Activated T-cell treated with anti-CD3 and anti-CD28 coated beads for 48 hours (primary cell): ENCODE measurements at places on chromosomes 16 and 17.

DNA sequence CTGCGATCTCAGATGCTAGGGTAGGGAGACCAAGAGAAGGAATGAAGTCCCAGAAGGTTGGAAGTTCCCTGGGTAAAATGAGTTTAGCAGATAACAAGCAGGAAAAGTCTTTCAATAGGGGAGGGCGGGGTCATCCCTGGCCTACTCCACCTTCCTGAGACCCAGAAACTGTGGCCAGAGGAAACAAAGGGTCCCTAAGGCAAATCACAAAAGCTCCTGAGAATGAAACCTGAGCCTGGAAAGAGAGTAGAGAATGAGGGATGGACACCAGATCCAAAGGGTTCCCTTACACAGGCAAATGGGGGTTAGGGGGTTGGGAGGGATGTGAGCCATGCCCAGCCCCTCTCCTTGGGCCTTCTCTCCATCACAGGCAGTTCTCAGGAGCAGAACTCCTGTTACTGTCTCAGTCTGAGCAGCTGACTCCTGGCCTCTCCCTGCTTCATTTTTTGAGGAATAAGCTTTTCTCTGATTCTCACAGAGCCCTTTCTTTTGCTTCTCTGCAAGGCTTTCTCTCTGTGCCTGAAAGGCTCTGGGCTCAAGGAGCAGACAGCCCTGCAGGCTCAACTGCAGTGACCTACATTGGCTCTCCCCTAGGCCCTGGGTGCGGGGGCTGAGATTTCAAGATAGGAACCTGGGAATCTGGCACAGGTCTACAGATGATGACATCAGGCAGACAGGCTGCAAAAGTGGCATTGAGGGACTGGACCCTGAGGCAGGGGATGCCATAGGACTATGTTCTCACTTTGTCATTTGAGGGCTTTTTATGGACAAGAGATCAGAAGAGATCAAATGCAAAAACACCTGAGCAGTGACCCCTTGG is 9.8 kb upstream of the NR1D1 start:
- DNase-seq = no peak

GRCh38 chr16:79253100-79253631 is 347.4 kb downstream of the MAF start:
- DNase-seq = no peak

DNA sequence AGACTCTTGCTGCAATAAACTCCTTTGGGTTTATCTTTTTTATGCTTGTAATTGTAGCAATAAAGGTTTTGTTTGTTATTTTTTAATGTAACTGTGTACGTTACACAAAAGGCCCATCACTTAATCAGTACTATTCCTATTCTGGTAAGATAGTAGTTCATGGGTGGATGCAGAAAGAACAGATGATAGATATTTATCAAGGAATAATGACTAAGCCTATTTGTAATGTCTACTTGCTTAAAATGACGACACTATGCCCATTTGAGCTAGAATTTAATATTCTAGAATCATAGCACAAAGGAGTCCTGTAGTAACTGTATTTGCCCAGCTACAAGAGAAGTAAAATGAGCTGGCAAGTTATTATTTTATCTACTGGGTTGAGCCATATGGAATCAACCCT is 235.4 kb upstream of the DYNLRB2 start:
- DNase-seq = no peak

DNA sequence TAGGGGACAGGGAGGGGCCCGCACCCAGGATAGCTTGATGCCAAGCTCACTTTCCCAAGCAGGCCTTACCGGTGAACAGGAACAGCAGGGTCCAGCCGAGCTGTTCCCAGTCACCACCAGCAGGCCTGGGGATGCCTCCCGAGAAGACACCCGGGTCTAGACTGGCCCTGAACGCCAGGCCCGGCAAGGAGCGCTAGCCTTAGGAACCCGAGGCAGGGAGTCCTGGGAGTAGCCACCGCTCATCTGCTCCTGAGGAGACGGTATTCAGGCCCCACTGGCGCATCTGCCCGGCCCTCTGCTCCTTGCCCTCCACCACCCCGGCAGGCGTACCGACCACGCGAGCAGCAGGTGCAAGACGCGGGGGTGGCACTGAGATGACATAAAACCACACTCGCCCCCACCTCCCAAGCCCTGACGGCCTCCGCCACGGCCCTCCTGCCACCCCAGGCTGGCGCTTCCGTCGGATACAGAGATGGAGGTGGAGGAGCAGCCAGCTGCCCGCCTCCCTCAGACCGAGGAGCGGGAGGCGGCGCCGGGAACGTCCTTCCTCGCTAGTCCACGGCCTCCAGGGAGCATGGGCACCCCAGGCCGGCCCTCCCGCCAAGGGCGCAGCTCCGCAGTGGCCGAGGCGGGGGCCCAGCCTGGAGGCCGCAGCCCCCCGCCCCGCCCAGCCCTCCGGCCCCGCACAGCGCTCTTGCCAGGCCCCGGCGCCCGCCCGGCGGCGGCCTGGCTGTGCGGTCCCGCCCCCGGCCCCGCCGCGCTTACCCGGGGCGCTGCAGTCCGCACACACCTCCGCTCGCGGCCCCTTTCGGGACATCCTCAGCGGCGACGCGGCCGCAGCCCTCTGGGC is 661 bp downstream of the GIT1 start:
- DNase-seq = peak; percentile 40

DNA sequence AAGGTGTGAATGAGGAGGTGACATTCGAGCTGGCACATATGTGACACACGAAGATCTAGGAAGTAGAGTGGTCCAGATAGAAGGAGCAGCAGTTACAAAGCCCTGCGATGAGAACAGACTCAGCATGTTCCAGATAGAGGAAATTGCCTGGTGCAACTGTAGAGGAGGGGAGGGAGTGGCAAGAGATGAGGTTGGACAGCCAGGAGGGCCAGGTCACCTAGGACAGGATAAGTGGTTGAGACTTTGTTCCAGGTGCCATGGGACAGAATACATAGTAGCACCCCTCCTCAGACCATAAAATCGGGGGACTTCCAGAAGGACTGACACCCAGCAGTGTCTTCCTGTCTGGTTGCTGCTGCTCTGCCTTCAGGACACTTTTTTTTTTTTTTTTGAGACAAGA is 11.0 kb upstream of the CENPT start:
- DNase-seq = no peak

DNA sequence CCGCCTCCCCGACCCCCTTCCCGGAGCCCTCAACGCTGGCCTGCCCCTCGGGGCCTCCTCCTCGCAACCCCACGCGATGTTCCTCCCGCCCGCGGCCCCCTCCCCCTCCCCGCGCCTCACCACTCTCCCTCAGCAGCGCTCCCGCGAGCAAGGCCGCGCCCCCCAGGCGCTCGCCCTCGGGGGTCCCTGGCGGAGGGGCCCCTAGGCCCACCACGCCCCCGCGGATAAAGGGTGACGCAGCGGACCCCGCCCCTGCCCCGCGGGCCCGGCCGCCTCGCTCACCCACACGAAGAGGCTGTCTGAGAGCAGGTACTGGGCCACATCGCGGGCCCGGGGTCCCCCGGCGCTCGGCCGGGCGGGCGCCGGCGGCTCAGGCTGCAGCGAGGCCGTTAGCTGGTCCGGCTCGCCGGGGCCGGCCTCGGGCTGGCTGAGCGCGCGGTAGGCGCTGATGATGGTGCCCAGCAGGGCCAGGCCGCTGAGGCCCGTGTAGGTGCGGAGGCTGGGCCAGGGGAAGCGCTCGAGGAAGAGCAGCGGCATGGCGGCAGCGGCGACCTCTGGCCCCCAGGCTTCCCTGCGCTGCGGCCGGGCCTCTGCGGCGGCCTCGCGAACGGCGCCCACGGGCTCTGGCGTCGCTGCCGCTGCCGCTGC is 430 bp downstream of the AMFR start:
- DNase-seq = peak; percentile 30

GRCh38 chr16:56310690-56311089 is 114.7 kb downstream of the AMFR start:
- DNase-seq = no peak

DNA sequence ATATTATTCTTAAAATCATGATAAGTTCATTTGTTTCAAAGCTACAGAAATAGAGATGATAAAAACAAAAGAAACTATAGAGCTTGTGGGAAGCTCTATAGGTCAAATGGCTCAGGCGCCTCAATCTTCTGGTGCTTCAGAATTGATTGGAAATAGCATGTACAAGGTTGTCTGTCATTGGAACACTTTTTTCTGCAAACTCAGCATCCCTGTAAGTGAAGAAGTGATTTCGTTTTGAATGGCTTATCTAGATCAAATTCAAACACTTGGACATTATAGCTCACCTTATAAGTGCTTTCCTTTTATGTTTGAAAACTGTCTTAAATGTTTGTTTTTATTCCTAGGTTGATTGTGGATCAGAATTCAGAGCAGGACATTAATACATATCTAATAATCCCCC is 103.7 kb downstream of the SKAP1 start:
- no peak for DNase-seq

GRCh38 chr17:83097831-83098230 is 18.4 kb downstream of the METRNL start:
- DNase-seq = no peak

- peak; percentile 80 for DNase-seq
These were observed 405 bp upstream of the CBLN1 start for GRCh38 chr16:49281843-49282642.

DNA sequence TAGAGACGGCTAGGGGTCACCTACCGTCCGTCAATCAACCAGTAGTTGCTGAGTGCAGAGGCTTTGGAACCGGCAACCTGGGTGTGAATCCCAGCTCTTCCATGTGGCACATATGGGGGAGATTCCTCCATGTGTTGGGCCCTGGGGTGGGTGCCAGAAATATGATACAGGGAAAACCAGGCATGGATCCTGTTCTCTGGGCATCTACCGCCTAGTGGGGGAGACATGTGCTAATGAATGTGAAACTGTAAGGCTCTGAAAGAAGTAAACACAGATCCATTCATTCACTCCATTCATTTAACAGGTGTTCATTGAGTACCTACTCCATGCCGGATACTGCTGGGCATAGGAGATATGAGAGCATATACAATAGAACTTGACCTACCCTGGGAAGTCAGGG is 39.5 kb upstream of the SDK2 start:
- DNase-seq = no peak

DNA sequence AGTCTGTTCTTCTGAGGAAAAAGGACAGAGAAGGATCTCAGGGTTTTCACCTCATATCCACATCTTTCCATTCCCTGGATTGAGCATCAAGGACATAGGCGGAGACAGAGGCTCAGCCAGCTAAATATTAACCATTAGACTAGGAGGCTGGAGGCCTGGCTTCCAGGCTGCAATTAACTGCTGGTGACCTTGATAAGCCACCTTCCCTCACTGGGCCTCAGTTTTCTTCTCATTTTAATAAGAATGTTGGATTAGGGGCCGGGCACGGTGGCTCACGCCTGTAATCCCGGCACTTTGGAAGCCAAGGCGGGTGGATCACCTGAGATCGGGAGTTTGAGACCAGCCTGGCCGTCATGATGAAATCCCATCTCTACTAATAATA is 25.6 kb upstream of the CNOT1 start:
- DNase-seq = no peak

DNA sequence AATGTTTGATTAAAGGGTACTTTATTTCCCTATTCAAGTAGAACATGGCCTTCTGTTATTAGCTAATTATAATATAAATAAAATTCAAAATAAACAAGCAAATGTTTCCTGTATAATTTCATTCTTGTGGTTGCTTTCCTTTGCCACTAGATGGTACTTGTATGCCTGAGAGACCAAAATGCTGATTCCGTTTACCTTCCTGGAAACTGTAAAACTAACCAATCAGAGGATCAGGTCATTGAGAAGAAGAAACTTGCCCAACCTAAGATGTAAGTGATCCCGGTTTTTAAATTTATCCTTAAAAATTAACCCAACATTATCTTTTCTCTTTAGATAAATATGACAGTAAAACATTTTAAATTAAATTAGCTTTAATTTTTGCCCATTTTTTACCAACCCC is 8.1 kb upstream of the ABCA5 start:
- no peak for DNase-seq

GRCh38 chr16:22010902-22011301 is 3.0 kb downstream of the MOSMO start:
- no peak for DNase-seq

GRCh38 chr17:34757611-34758010 is 178.2 kb downstream of the TMEM132E start:
- no peak for DNase-seq

- no peak for DNase-seq
These were observed 3.4 kb downstream of the SGCA start for GRCh38 chr17:50169121-50169764.

DNA sequence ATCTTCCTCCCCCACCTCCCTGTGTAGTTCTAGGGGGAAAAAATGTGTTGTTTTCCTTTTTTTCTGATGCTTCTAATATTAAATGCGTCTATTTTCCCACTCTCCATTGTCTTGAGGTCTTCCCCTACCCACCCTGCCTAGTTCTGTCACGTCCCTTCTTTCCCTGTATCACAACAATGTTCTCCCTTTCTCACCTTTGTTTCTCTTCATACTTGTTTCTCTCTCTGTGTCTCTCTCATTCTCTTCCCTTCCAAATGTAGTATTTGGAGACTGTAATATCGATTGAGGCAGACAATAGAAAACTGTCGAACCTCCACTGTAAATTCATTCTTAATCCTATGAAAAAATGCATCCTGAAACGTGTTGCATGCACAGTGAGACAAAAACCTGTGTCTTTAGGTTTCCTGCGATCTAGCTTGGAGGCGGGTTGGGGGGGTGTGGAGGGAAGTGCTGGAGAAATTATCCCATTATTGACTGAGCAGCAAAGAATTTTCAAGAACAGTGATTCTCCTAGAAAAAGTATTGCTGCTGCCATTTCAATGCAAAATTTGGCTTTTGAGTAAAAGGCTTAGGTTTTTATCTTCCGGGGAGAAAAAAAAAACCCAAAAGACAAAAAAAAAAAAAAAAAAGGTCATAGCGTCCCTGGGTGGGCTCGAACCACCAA is 1.3 kb upstream of the PSMB3 start:
- DNase-seq = no peak

DNA sequence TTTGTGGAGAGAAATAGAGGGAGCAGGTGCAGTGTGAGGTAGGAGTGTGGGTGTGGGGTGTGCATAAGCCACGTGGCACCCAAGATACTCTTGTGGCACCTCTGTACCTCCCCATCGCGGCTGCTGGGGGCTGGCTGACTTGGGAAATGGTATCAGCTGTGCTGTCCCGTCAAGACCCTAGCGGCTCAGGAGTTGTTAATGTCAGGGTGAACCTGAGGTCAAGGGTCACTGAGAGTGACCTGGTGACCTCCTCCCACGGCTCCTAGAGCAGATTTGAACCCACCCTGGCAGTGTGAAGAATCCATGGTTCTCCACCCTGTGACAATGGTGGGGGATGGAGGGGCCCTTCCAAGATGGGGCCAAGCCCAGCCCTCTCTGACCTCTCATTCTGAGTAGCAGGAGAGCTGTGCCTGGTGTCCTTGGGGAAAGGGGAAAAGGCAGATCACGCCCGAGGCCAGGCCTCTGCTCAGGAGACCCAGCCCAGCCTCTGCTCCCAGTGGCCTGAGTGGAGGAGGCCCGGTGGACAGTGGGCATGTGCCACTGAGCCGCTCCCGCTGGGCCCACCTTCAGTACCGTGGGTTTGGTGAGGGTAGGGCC is 3.0 kb upstream of the WFIKKN2 start:
- no peak for DNase-seq

- no peak for DNase-seq
These were observed 202.9 kb upstream of the IRX3 start for GRCh38 chr16:54489225-54490111.
